ENCODE measurements at places on chromosomes 11 and 22.
A peak's percentile ranks its signal among the peaks of the same experiment; 100 is the strongest.

DNA sequence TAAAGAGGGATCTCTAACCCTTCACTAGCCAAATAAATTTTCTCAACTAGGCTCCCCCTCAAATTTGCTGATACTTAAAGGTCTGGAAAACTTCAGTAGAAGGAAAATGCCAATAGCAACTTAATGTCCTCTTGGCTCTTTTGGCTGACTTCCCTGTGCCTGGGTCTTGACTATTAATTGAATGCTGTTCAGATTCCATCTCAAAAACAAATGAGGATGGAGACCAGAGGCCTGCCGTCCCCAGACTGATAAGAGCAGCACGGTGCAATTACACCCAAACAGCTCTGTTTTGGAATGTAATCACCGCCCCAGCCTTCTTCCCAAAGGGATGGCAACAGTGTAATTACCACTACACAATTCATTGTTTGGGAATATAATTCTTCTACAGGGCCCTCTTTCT, 89.3 kb upstream of the CHRM4 start:
- no peak for DNase-seq

GRCh38 chr22:46043816-46044620, 67.1 kb upstream of the WNT7B start:
- DNase-seq = peak; percentile 21

GRCh38 chr22:22060200-22061084, 77.9 kb upstream of the TOP3B start:
- DNase-seq = peak; percentile 79

GRCh38 chr11:71379701-71380100, 68.5 kb downstream of the DHCR7 start:
- DNase-seq = no peak

DNA sequence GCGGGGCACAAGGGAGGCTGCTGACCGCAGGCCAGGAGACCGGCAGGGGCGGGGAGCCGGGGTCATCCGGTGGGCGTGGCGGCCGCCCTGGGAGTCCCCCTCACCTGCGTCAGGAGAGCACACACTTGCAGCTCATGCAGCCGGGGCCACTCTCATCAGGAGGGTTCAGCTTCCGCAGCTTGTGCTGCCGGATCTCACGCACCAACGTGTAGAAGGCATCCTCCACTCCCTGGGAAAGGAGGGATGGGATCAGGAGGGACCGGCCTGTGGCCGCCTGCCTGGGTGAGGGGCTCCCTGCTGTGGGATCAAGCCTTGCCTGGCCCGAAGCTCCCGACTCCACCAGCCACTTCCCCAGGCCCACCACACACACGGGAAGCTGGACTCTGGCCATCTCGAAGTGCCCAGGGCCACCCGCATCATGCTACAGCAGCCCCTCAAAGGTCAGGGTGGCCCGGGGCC, 2.8 kb downstream of the HRAS start:
- no peak for DNase-seq

GRCh38 chr11:46121301-46121723, at the start of gene PHF21A:
Gene PHF21A (minus strand): TSS chr11:46121454. CDS start chr11:46084219, 37,235 bp downstream.
- peak; percentile 93 for DNase-seq
